ENCODE measurements at places on chromosomes 3 and 15. TPM values are rescaled to one million over a fixed set of nuclear protein-coding genes. Genes with fewer than 3 reads are reported as not detected.

DNA sequence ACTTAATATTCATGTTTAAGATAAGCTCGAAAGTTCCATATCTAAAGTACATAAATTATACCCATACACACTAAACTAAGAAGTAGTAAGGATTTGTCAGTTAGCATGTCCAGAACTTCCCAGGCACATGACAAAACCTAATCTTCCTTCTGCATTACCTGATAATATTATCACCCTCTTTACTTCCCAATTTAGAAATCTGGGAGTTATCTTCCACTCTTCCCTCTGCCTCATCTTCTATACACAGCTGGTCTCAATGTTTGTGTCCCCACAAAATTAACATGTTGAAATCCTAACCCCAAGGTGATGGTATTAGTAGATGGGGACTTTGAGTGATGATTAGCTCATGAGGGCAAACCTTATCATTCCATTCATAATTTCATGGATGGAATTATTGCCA, 15.3 kb downstream of the GABPB1 start:
- no peak for DNase-seq

Gene SLC12A8
- 4.6 TPM for total RNA-seq

DNA sequence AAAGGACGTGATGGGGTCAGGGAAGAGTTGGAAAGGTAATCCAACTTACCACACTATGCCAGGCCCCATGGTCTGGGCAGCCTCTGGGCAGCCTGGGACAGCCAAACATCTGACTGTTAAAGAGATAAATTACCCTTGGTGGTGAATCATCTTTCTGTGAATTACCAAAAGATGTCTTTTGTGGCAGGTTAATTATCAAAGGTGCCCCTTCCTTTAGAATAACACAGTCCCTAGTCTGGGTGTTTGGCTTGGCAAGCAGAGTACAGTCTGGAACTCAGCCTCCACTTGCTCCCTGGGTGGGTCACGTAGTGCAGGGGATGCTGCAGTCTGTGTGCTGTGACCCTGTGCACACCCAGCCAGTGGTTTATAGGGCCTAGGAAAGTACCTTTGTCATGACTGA, 113.1 kb downstream of the ZNF621 start:
- no peak for DNase-seq

GRCh38 chr15:64247906-64248541, 85.2 kb upstream of the PPIB start:
- DNase-seq = no peak

DNA sequence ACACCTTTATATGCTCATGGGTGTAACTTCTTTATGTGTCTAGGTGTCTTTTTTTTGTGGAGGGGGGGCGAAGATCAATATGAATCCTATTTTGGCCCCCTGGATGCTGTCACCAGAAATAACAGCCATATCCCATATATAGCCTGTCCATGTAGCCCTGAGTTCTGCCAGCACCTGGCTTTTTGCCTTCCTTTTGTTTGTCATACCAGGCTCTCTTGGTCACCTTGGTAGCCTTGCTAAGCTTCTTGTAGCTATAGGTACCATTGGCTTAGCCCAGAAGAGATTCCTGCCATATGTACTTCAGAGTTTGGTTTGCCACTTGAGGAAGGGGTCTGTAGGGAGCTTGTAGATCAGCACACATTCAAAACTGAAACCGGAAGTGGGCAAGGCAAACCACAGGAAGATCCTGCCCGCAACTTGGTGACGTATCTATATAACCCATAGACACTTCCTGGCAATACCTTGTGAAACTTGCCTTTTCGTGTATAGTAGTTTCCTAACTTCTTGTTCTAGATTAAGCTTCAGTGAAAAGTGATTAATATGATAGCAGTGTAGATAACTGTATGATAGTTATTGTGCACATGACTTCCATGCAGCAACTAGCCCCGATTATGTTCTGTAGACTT, 11.9 kb downstream of the RASA2 start:
- no peak for DNase-seq

- DNase-seq = no peak
Measured at GRCh38 chr3:184368586-184369183, 7.2 kb downstream of the POLR2H start.

- DNase-seq = no peak
Measured at GRCh38 chr3:152466784-152467183, 198.1 kb downstream of the MBNL1 start.

DNA sequence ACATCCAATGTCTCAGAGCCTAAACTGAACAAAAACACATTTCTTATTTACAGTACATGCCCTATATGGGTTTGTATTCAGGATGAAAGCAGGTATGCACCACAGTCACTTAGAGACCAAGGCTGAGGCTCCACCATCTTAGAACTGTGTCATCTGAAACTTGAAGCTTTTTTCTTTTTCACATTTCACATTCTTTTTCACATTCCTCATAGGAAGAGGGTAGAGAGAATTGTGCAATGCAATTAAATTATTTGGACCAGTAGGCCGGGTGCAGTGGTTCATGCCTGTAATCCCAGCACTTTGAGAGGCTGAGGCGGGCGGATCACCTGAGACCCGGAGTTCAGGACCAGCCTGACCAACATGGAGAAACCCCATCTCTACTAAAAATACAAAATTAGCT, 591.0 kb downstream of the MECOM start:
- no peak for DNase-seq

Gene SHC4
- 2.2 TPM for total RNA-seq

Gene SLC28A2
- not detected for total RNA-seq

Gene UQCC5
- total RNA-seq = 2.4 TPM

DNA sequence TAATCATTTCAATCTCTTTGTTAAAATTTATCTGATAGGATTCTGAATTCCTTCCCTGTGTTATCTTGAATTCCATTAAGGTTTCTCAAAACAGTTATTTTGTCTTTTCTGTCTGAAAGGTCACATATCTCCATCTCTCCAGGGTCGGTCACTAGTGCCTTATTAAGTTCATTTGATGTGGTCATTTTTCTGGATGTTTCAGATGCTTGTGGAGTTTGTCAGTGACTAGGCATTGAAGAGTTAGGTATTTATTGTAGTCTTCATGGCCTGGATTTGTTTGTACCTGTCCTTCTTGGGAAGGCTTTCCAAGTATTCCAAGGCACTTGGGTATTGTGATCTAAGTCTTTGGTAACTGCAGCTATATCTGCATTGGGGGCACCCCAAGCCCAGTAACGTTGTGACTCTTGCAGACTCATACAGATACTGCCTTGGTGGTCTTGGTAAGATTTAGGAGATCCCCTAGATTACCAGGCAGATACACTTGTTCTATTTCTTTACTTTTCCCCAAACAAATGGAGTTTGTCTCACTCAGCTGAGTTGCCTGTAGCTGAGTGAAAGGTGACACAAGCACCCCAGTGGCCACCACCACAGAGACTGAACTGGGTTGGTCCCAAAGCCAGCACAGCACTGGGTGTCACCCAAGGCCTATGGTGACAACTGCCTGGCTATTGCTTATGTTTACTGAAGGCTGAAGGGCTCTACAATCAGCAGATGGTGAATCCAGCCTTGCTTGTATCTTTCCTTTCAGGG, 18.9 kb upstream of the SLC27A2 start:
- DNase-seq = no peak

Gene SRPRB
- total RNA-seq = 30.2 TPM

DNA sequence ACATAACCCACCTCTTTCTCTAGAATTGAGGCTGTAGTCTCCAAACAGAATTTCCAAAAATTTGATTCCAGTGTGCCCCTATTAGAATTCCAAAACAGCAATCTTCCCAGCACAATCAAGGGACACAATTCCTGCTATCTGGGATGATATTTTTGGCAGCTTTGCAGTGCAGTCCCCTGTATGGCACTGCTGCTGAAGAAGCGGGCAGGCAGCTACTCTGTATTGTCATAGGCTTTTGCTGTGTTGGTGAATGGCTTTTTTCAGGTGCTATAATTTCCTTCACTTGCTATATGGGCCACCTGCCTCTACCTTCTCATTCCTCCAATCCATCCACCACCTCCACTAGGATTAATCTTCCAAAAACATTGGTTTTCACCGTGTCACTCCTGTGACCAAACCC, 145.5 kb downstream of the VGLL4 start:
- no peak for DNase-seq

DNA sequence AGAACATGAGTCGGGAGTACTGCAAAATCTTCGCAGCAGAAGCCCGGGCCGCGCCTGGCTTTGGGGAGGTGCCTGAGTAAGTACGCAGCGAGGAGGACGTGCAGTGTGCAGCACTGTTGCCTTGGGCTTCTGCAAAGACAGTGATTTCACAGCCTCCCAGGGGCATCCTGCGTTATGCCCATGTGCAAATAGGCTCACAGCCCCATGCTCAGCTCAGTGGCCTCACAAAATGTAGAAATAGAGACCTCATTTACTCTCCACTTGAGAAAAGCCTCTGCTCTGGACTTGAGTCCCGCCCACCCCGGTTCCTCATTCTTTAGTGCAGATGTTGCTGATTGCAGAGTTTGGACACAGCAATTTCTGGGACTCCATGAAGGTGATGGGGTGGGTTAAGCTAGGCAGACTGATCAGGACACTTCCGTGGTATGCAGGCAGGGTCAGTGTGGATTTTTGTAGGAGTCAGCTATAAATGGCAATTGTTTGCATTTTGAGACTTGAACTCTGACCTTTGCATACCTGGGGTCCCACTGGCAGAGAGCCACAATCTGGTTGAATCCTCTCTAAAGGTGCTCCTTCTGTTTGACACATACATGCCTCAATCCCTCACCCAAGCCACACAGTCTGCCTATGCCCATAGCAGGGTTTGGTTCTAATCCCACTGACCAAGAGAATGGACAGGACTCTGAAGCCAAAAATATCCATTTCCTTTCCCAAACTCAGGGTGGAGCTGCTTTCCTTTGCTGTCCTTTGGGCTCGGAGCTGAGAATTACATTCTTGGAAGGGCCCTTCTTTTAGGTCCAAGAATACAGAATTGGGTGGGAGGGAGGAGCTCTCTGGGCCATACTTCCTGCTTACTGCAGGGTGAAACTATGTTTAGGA, 20.7 kb upstream of the SLC28A1 start:
- no peak for DNase-seq

DNA sequence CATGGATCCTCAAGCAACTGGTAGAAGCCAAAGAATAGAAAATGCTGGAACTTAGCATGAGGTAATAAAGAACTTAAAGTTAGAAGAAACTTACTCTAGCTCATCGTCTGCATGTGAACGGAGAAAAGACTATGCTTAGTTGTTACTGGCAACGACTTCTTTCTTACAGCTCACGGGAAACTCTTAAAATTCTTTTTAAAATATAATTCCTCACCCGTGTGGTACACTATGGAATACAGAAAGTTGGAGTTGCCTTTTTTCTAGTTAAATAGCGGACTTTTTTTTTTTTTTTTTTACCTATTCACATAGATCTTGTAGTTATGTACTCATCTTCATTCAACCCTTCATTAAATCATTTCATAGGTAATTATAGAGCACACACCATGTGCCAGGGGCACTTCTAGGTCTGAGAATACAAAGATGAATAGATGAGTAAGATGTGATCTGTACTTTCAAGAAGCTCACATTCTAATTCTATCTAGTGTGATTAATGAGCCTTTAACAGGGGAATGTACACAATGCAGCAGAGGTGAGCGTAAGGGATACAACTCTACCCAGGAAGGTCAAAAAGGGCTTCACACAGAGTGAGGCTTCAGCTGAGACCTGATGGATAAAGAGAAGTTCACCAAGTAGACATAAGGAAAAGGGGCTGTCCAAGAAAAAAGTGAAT, 18.4 kb upstream of the KCNMB2 start:
- DNase-seq = no peak

GRCh38 chr15:37102305-37103162, 2.2 kb upstream of the MEIS2 start:
- peak; percentile 76 for DNase-seq

- no peak for DNase-seq
Measured at GRCh38 chr3:156702367-156702766, 28.0 kb downstream of the TIPARP start.

GRCh38 chr3:150737874-150738679, 24.9 kb downstream of the SIAH2 start:
- no peak for DNase-seq

- no peak for DNase-seq
Measured at GRCh38 chr3:13617981-13618380, 69.1 kb downstream of the FBLN2 start.

DNA sequence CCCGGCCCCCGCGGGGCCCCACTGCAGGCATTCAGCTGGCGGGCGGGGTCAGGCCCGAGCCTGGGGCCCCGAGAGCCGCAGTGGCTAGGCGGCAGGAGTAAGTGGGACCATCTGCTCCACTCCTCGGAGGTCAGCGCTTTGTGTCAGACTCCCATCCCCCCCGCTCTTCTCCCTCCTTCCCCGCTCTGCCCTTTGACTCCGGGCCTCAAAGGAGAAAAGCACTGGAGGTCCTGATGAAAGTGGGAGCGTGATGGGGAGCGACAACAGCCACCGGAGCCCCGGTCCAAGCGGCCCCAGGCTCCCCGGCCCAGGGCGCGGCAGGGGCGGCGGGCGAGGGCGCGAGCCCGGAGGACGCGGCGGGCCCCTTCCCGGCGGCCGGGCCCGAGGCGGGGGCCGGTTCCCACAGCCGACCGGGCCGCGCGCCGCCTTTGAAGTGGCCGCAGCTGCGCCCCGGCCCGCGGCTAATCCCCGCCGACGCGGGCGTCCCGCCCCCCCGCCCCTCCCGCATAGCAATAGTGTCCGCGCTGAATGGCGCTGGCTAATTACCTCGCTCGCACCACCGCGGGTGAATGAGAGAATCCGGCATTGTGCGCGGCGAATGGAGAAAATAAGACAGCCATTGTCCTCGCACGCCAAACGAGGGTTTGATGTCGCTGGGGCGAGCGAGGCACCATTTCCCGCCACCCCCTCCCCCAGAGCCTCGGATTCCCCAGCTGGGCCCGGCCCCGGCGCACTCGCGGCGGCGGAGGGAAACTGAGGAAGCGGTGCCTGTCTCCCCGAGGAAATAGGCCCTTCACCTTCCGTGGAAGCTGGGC, 22.4 kb downstream of the IGDCC3 start:
- peak; percentile 98 for DNase-seq

Gene CASR
- total RNA-seq = not detected

Gene ISG20
- 0.56 TPM for total RNA-seq

Gene XCR1
- total RNA-seq = not detected

GRCh38 chr3:26627080-26627479, 4.5 kb downstream of the LRRC3B start:
- no peak for DNase-seq

Gene TGM4
- 0.04 TPM for total RNA-seq

DNA sequence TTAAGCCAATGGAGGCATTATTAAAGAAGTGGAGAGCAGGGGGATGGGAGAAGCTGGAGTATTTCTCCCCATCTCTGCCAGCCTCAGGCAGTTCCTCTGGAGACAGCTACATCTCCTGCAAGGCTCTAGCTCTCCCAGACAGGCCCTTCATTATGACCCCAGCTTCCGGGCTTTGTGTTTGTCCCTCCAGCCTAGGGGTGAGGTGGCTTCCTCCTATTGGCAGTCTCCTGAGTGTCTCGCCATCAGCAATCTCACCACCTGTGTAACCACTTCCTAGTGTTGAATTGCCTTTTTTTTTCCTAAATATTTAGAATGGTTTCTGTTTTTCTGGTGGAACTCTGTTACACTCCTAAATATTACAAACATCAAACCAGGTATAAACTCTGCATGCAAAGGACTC, 122.3 kb downstream of the FAM174B start:
- DNase-seq = no peak

Gene TAGLN3
- 46.6 TPM for total RNA-seq

DNA sequence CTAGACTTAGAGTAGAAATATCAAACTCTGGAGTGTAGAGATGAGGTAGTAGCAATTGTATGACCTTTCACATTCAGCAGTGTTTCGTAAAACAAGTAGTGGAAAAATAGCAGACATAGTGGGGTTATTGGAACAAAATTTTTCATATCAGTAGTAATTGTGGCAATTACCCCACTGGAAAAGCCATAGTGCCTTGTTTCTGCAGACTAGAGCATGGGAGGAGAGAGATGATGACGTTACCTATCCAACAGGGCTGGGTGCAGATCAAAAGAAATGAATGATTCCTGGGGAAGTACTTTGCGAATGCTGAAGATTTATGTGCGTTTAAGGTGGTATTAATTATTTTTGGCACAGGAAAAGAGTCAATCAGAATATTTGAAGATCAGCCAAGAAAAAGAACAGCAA, 147.0 kb upstream of the LRRFIP2 start:
- no peak for DNase-seq
